ENCODE measurements at places on chromosomes 3 and 15. TPM values are rescaled to one million over a fixed set of nuclear protein-coding genes. Genes with fewer than 3 reads are reported as not detected.

The PPP2R3A gene
- 89.6 TPM for total RNA-seq

The STRIT1 gene
- not detected for total RNA-seq

The EPHB3 gene
- 3.4 TPM for total RNA-seq

The C3orf22 gene
- total RNA-seq: not detected
